Stimulated activated CD4-positive, alpha-beta T cell treated with anti-CD3 and anti-CD28 coated beads, Interleukin-1b, Interleukin-23, amount 100 ng/mL, for 1 hour (primary cell): ENCODE measurements at places on chromosomes 2 and 18.

- no peak for DNase-seq
Observed at GRCh38 chr2:39837856-39838453, 58.9 kb upstream of the THUMPD2 start.

GRCh38 chr2:2229626-2230432 lies 101.2 kb downstream of the MYT1L start:
- no peak for DNase-seq

DNA sequence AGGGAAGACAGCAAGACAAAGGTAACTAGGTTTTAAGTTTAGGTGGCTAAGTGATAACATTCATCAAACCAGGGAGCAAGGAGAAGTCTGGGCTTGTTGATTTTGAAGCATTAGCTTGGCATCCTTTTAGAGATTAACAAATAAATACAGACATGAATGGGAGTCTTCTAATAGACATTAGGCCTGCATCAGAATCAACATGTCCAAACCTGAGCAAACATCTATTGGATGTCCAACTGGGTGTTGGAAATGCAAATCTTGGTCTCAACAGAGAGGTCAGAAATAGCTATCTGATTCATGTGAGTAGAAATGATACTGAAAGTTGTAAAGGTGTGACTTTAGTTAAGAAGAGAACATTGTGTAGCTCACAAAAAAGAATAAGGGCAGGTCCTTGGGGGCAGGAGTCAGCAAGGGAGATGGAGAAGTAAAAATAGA lies 85.5 kb upstream of the RND3 start:
- no peak for DNase-seq

DNA sequence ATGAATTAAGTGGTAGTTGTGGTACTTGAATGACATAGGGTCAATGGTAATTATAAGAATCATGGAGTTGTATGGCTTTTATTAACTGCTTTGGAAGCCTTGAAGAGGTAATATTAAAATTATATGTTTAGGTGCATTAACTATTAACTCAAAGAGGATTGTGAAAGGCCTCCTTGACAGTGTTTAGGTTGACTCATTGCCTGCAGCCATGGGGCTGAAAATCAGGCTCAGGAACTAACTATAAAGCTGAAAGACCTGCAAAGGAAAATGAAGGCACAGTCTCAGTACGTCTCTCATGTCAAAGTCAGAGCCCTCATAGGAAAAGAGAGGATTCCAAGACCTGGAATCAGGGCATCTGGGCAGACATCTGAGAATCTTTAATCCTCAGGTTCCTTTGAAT lies 31.0 kb downstream of the CACNB4 start:
- no peak for DNase-seq

GRCh38 chr2:173137610-173138009 lies 62.0 kb downstream of the MAP3K20 start:
- no peak for DNase-seq

- no peak for DNase-seq
Observed at GRCh38 chr2:49278141-49278540, 123.8 kb upstream of the FSHR start.

DNA sequence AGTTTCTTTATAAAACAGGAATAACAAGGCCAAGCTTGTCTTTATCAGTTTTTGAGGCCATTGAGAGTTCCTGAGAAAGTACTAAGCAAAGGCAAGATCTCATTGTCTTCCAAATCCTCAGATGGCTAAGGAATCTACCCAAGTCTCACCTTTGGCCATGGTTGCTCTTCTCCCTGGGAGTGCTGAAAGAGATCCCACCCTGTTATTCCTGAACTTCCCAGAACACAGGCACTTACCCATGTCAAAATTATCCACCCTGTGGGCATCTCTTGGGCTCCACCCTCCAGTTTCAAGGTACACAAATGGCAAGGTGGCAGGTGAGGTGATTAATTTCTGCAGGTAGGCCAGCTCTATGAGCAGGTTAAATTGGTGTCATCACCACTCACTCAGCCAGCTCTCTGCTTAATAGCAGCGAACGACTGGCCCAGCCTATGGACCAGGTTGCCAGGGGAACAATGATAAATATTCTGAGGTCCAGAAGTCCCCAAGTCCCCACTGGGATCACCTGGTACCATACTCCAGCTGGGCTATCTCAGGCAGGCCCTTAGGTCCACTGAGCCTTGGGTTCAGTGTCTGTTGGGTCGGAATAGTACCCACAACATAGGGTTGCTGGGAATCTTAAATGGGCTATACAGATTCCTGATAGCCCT lies 2.3 kb upstream of the SPRED2 start:
- DNase-seq: no peak

DNA sequence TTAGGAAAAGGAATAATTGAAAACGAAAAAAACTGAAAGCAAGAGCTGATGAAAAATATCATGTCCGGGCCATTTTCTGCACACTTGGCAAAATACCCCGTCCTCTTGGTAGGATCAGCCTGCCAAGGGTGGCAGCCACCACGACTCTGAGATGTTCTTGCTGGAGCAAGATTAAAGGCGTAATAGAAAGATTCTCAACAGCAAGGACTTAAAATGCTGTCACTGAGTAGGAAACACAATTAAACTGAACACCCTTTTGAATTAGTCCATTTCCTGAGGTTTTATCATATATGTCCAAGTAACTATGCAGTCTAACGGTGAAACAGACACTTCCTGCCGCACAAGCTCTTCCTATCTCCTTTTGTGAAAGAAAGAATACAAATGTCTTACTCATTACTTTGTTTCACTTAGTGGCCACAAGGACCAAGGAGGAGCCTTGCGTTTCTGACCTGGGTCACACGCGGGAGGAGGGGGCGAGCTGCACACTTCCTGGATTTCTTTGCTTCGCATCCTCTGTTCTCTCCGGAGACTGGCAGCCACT lies 222.7 kb downstream of the PIEZO2 start:
- DNase-seq: no peak

- DNase-seq: no peak
Observed at GRCh38 chr2:136122661-136123060, 4.7 kb upstream of the CXCR4 start.
